Activated CD8-positive, alpha-beta memory T cell treated with anti-CD3 and anti-CD28 coated beads, Interleukin-2, amount 10 ng/mL, durations not matched to agents 7 days and 5 days (primary cell): ENCODE measurements at places on chromosomes 4 and X. TPM values are rescaled to one million over a fixed set of nuclear protein-coding genes. Genes with fewer than 3 reads are reported as not detected.

- H3K4me1 ChIP-seq = no peaks in the 10 kb centered on the region
- H3K27ac ChIP-seq = no peak overlapping the region
- no peaks in the 10 kb centered on the region for H3K36me3 ChIP-seq
- no peak overlapping the region for H3K4me3 ChIP-seq
- no peaks in the 10 kb centered on the region for H3K27me3 ChIP-seq
- DNase-seq = no peak
Observed at GRCh38 chr4:117796677-117797076, 237.6 kb upstream of the NDST3 start.

ARMCX2 gene
- 2.8 TPM for total RNA-seq

DNA sequence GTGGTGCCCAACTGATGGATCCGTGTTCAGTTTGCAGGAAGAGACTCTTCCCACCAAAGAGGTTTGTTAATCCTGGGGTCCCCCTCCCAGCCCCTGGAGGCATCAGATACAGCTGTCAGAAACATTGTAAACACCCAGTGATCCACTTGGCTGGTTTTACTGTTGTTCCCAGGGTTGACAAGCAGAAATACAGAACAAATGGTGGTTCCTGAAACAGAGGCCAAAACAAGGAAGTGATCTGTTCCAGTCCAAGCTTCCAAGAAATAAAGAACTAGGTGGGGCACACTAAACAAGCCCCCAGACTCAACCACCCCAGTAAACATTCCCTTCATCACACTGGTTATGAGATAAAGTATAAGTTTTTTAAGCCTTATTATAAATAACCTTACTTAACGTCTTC, 1.4 kb downstream of the TMLHE start:
- peaks cover 20% of the 10 kb centered on the region for H3K4me1 ChIP-seq
- H3K27me3 ChIP-seq = no peaks in the 10 kb centered on the region
- no peak for DNase-seq
- no peak overlapping the region for H3K27ac ChIP-seq
- peak overlapping the region; percentile 94 for H3K4me3 ChIP-seq

DNA sequence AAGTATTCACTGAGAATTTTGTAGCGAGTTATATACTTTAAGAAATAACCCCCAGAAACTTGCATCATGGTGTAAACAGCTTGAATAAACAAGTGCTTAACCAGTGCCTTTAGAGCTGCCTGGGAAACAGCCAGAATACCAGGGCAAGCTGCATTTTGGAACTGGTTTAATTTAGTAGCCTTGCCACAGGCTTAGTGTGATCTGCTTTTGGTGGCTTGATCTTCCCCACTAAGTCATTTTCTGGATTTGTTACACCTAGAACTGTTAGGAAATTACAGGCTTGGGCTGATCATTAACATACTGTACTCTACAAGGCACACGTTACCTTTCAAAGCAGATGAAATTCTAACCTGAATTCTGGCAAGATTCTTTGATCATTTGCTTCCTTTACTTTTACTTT, 35.4 kb downstream of the NPNT start:
- DNase-seq = no peak
- no peak overlapping the region for H3K4me3 ChIP-seq
- H3K27ac ChIP-seq = no peak overlapping the region
- no peaks in the 10 kb centered on the region for H3K36me3 ChIP-seq
- no peaks in the 10 kb centered on the region for H3K4me1 ChIP-seq
- H3K27me3 ChIP-seq = peaks cover 3% of the 10 kb centered on the region

- H3K4me1 ChIP-seq = no peaks in the 10 kb centered on the region
- DNase-seq = no peak
- no peaks in the 10 kb centered on the region for H3K36me3 ChIP-seq
- no peak overlapping the region for H3K4me3 ChIP-seq
Observed at GRCh38 chr4:149347139-149347538, 468.5 kb downstream of the IQCM start.

- peaks cover 3% of the 10 kb centered on the region for H3K36me3 ChIP-seq
- no peak for DNase-seq
- H3K27ac ChIP-seq = no peak overlapping the region
- H3K4me3 ChIP-seq = no peak overlapping the region
Observed at GRCh38 chrX:140507982-140508305, 3.1 kb upstream of the SOX3 start.

DNA sequence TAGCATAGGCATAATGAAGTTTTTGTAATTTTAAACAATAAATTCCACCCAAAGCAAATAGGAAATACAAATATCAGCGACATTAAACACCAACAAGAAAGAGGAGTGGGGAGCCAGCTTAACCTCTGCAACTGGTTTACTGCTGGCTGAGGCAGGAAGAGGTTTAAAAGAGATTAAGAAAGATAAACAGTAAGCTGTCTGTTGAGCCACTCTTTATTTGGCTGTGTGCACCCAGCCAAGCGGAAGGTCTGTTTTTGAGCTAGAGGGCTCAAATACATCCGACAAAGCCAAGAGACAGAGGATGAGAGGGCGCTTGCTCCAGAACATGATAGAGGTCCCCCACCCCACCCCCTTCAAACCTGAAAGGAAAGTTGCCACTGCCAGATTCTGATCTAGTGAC, 191.4 kb downstream of the MGST2 start:
- DNase-seq = peak; percentile 54
- H3K27ac ChIP-seq = peak overlapping the region; percentile 44
- no peaks in the 10 kb centered on the region for H3K36me3 ChIP-seq
- peaks cover 25% of the 10 kb centered on the region for H3K27me3 ChIP-seq
- peaks cover 44% of the 10 kb centered on the region for H3K4me1 ChIP-seq
- no peak overlapping the region for H3K4me3 ChIP-seq

- DNase-seq = no peak
- peaks cover 6% of the 10 kb centered on the region for H3K27me3 ChIP-seq
- no peaks in the 10 kb centered on the region for H3K36me3 ChIP-seq
Observed at GRCh38 chr4:147109800-147110199, 164.1 kb upstream of the TTC29 start.

RAB9B gene
- 0.26 TPM for total RNA-seq
